Activated CD4-positive, alpha-beta T cell treated with anti-CD3 and anti-CD28 coated beads for 4 hours (primary cell): ENCODE measurements at places on chromosomes 4 and X.
A peak's percentile ranks its signal among the peaks of the same experiment; 100 is the strongest.

GRCh38 chr4:107890779-107891178 lies 40.6 kb upstream of the CYP2U1 start:
- no peak for DNase-seq

DNA sequence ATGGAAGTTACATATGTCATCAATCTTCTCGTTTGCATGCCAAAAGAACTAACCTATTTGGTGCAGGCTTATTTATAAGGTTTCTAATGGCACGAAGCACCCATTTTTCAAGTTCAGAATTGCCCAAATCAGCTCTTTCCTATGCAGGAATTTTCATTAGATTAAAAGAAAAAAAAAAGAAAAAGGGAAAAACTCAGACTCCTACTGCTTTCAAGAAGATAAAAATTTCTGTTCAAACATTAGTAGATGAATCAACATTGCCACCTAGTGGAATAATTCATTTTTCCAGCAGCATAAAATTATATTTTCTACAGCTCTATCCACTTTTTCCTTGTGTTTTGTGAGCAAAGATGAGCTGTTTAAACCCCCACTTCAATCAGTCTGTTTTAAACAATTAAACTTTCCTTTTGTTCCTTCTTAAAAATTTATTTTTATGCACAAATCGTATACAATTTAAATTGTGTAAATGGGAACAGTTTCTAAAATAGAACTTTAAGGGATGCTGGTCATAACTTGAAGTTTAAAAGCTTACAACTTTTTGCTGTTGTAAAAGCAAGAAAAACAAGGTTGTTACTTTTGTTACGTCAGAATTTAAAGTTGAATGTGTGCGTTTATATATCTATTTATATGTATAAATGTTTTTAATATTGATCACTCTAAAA lies 309.9 kb downstream of the ARAP2 start:
- DNase-seq: no peak

GRCh38 chr4:55973650-55974049 lies 24.9 kb downstream of the CEP135 start:
- no peak for DNase-seq

GRCh38 chr4:26861434-26862186 lies 969 bp downstream of the STIM2 start:
- DNase-seq: peak; percentile 76
